ENCODE measurements at places on chromosomes 11 and 22.
A peak's percentile ranks its signal among the peaks of the same experiment; 100 is the strongest.

DNA sequence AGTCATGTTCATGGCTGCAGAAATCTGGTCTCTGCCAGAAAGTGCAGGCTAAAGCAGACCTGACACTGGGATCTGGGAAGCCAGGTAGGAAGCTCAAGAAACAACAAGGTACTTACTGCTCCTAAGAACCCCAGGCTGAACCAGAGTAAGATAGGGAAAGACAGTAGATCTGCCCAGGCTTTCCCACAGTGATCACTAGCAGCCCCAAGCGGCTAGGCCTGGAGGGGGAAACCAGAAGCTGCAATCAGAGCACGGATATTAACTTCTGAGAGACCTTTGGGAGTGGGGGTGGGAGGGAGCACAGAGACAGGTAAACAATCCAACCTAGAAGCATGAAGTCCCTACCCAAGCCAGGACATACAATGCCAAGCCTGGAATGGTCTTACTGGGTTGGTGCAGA is 135.2 kb upstream of the C11orf58 start:
- DNase-seq = no peak

GRCh38 chr22:43376765-43377547 is 33.8 kb upstream of the SCUBE1 start:
- DNase-seq = no peak

- no peak for DNase-seq
These were observed 4.9 kb downstream of the MYRF start for GRCh38 chr11:61757213-61757862.

GRCh38 chr11:6079463-6079862 is 28.0 kb upstream of the OR56B4 start:
- no peak for DNase-seq

DNA sequence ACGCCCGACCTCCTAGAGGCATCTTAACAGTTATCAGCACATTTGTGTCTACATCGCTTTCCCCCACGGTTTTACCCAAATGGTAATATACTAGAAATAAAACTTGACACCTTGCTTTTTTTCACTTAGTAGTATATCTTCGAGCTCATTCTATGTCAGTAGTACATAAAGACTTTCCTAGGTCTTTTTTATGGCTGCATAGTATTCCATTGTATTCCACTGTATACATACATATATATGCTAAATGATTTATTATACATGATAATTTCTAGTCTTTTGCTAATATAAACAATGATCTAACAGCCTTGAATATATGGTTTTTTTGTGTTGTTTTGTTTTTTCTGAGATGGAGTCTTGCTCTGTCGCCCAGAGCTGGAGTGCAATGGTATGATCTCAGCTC is 34.8 kb upstream of the DLAT start:
- DNase-seq = no peak

- DNase-seq = no peak
These were observed 152.9 kb downstream of the TENM4 start for GRCh38 chr11:79287952-79288351.

- no peak for DNase-seq
These were observed 6.0 kb downstream of the CBX6 start for GRCh38 chr22:38866024-38866398.

DNA sequence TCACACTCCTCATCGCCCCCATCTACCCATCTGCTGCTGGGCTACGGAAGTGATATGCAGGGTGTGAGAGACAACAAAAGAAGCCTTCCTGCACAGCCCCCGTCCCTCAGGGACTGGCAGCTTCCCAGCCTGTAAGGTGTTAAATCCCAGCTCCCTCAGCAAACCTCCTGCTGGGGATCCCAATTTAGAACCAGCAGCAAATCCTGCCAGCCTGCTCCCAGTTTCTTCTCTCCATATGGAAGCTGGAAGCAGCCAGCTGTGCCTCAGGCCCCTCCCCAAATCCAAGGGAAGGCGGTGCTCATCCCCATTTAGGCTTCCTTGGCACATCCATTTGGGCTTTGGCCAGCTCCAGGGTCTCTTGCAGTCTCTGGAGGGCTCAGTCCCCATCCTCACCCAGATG is 47.5 kb downstream of the PAMR1 start:
- DNase-seq = no peak

GRCh38 chr11:2653198-2653551 is 46.6 kb downstream of the KCNQ1OT1 start:
- no peak for DNase-seq

DNA sequence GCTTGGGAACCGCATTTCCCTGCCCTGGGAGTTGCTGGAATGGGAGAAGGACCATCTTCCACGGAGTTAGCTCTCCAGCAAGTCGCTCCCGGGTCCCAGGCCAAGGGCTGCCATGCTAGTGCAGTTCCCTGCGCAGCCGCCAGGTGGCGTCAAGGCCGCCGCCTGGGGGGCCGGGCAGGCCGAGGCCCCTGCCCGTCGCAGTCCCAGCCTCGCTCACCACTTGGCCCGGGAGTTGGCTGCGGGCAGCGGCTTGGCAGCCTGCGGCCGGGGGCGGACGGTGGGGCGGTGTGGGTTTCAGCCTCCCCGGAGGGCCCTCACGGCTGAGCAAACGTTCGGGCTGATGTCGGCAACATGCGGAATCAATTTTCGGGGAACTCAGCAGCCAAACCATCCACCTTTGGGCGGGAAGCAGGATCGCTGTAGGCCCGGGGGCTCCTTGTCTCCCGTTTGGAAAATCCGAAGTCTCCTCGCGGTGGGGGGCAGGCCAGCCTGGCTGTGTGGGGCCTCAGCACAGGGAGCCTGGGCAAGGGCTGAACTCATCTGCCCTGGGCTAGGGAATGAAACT is 415.1 kb downstream of the SOX6 start:
- peak; percentile 46 for DNase-seq

GRCh38 chr22:36879775-36880174 is 19.0 kb downstream of the NCF4 start:
- peak; percentile 88 for DNase-seq

DNA sequence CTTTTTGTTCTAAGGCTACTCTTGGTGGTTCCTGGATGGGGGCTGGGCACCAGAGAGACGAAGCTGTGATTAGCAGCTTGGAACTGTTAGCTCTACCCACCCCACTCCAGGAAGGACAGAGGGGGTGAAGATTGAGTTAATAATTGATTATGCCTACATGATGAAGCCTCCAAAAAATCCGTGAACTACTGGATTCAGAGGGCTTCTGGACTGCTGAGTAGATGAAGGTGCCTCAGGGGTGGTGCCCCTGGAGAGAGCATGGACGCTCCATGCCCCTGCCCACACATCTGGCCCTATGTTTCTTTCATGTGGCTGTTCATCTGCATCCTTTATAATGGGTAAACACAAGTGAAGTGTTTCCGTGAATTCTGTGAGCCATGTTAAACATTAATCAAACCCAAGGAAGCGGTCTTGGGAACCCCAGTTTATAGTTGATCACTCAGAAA is 47.3 kb upstream of the CYP2D6 start:
- DNase-seq = no peak

DNA sequence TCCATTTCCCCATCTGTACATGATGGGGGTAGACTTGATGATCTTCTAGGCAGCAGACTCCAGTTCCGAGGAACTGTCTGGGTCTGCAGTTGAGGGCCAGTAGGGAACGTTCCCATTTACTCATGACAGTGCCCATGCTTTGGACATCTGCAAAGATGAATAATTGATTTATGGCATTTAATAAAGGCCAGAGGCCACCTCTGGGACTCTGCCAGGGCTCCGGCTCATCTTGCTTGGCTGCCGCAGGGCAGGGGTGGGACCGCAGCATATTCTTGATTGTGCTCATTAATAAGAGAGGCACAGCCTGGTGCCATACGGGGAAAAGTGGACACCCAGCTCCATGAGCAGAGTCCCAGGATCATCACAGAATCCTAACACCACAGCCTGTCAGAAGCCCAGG is 28.1 kb upstream of the KLHL35 start:
- DNase-seq = peak; percentile 57

DNA sequence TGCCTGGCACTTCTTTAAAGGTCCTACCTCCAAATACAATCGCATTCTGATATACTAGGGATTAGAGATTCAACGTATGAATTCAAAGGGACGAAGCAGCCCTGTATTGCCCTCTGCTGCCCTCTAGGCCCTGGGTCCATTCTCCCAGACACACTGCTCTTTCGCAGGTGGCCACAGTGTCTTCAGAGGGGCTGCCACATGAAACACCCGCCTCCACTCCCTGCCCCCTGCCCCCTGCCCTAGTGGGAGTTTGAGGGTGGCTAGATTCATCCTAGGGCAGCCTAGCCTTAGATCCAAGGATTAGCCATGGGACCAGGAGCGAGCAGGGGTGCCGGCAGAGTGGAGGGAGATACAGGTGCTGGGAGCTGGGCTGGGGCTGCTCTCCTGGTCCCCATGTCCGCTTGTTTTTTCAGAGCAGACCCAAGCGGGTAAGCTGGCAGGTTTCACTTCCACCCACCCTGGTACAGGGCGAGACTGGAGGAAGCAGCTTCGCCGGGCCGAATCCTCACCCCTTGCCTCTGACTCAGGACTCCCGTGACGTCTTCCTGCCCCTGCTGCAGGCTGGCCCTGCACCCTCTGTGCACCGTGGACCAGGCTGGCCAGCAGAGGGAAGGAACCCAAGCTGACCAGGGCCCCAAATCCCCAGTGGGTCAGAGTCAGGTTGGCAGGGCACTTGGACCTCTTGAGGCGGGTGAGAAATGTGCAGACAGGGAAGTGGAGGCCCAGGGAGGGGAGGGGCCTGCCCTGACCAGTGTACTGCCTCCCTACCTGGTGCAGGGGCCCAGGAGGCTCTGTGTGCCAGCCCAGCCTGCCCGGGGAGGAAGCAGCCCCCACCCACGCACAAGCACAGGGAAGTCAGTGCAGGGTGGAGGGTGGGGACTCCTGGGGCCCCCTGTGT is 28.4 kb upstream of the HMOX1 start:
- DNase-seq = peak; percentile 45

- DNase-seq = peak; percentile 65
These were observed 6.4 kb downstream of the PACSIN2 start for GRCh38 chr22:43008509-43008908.

- DNase-seq = no peak
These were observed 1164.1 kb upstream of the CNTN5 start for GRCh38 chr11:97856666-97857065.

DNA sequence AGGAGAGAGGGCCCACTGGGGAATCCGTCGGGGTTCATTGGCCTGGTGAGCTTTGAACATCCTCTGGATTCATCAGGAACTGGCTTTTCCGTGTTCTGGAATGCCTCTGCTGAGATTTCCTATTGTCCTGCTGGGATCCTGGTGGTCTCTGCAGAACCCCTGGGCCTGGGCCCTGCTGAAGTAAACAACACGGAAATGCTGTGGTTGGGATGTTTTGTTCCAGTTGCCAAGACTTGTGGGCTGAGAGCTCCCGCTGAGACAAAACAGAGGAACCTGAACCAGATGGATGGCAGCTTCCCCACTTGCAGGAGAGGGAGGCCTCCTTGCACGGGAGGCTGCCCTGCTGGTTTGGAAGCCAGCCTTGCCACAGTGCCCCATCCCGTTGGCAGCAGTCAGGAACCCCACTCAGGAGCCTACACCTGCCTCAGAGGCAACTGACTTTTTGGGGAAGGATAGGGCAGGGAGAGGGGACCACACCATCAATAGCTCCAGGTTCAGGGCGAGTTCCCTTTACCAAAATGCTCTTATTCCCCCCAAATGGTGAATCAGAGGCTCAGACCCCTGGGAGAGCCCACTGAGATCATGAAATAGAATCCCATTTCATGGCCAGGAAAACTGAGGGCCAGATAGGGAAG is 60.7 kb downstream of the LRRC32 start:
- DNase-seq = peak; percentile 39

DNA sequence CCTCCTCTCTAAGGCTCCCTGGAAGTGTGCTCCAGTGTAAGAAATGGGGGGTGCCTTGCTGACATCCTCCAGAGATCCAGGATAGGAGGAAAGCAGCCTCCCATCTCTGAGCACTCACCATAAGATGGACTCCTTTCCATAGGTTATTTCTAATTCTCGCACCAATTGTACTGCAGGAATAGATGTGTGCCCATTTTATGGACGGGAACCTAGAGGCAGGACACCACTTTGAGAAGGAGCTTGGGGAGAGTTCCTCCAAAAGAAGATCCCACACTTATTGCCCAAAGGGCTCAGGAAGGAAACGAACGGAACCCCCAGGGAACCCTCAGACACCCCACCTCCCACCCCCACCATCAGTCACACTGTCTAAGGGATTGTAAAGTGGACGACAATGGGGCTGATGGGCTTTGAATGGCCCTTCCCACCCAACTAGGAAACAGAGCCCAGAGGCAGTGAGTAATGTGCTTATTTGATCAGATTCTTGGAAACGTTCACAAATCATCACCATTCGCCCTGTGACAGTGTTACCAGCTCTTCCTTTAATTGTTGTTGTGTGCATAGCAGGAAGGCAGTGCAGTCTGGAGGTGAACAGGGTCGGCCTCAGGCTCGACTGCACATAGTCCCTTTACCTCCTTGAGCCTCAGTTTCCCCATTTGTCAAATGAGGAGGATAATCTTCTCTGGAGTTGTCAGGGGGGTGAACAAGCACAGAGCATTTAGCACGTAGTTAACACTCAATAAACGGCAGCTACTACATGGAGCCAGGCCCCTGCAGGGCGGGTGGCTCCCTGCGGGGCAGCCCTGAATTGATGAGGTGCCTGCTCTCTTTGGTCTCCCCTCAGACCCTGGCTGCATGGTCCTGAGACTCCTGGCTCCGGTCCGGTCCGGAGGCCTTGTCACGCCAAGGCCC is 8.4 kb upstream of the MN1 start:
- DNase-seq = no peak

DNA sequence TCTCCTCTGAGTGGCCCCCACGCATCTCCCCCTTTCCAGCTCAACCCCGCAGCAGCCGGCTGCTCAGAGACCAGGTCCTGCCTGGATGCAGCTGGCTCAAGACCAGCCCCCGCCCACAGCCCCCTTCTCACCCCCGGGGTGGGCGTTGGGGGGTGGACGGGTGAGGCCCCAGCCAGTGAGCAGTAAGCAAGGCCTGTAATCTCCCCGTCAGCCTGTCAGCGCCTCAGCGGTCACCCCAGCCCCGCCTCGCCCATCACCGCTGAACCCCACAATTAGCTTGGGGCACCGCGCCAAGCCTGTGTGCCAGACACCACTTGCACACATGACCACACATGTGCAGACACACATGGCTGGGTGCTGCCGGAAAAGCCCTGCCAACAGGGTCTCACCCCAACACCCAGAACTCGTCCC is 5.9 kb downstream of the PLXNB2 start:
- no peak for DNase-seq

DNA sequence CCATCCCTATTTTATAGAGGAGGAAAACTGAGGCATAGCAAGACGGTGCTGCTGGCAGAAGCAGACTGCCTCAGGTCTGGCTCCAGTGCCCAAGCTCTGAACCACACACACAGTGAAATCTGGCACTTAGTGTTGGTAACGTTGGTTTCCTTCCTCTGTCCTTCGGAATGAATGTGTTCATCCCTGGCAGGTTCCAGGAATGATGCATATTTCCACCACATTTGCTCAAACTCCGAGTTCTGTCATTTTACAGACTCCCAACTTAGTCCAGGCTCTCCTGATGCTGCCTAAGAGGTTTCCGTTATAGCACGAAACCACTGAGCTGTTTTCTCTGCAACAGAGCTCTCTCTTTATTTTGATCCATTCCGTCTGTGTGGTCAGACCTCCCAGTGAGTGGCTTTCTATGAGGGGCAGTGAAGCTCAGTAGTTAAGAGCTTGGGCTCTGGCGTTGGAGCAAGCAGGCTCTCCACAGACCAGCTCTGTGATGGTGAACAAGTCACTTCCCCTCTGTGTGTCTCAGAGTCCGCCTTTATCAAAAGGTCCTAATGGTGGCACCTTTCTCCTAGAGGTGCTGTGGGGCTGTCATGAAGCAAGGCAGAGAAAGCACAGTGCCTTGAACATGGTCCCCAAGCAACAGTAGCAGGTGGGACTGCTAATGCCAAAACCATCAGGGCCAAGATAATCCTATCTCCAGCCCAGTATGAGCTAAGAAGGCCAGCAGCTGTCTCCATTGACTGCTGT is 200.3 kb downstream of the MYO18B start:
- DNase-seq = no peak

GRCh38 chr11:83054001-83054400 is 17.7 kb downstream of the RAB30 start:
- no peak for DNase-seq
